ENCODE measurements at places on chromosomes 2 and 18. TPM values are rescaled to one million over a fixed set of nuclear protein-coding genes. Genes with fewer than 3 reads are reported as not detected.

GPR45 gene
- total RNA-seq = not detected

SCN9A gene
- total RNA-seq = not detected

- H3K27me3 ChIP-seq = no peaks in the 10 kb centered on the region
- no peaks in the 10 kb centered on the region for H3K36me3 ChIP-seq
- H3K4me3 ChIP-seq = no peak overlapping the region
- no peaks in the 10 kb centered on the region for H3K4me1 ChIP-seq
- no peak overlapping the region for H3K27ac ChIP-seq
These were observed 45.5 kb upstream of the FZD5 start for GRCh38 chr2:207815254-207815653.

PIEZO2 gene
- total RNA-seq = not detected

DNA sequence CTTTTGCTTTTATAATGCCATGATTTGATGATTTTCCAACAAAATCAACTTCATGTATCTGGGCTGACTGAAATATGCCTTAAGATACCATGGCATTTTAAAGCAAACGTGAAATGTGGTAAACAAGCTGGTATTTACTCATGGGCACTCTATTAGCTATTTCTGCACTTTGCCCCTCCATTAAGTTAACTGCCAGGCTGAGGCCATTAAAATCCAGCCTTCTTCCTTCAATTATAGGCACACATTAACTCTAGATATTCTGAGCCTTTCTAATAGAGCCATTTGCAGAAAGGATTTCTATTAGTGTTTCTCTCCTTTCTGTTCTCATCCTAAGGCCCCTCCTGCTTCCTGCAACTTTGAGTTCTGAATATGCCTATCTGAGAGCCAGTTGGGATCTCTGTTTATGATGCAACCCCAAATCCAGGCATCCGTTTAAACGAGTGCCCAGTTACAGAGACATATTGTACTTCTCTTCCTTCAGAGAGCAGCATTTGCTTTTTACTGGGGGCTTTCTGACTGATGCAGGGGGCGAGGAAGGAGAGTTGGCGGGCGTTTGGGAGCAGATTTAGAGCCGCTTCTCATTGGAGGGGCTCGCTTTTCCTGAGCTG is 1.6 kb upstream of the KCNJ3 start:
- H3K36me3 ChIP-seq = no peaks in the 10 kb centered on the region
- H3K4me3 ChIP-seq = no peak overlapping the region
- DNase-seq = no peak
- no peaks in the 10 kb centered on the region for H3K4me1 ChIP-seq

C2orf66 gene
- not detected for total RNA-seq

- DNase-seq = peak; percentile 46
- H3K27ac ChIP-seq = no peak overlapping the region
- H3K4me1 ChIP-seq = peaks cover 27% of the 10 kb centered on the region
- H3K4me3 ChIP-seq = no peak overlapping the region
These were observed 102.9 kb downstream of the CDC42EP3 start for GRCh38 chr2:37568565-37568964.

LIMS3 gene
- 3.3 TPM for total RNA-seq

GRCh38 chr2:32783469-32783868 is 155.6 kb downstream of the TTC27 start:
- no peak overlapping the region for H3K4me3 ChIP-seq
- DNase-seq = no peak
- H3K27me3 ChIP-seq = no peaks in the 10 kb centered on the region
- peaks cover 64% of the 10 kb centered on the region for H3K36me3 ChIP-seq
- H3K4me1 ChIP-seq = no peaks in the 10 kb centered on the region

GRCh38 chr2:142041105-142041504 is 89.7 kb downstream of the LRP1B start:
- no peak overlapping the region for H3K4me3 ChIP-seq
- H3K27me3 ChIP-seq = no peaks in the 10 kb centered on the region
- no peak for DNase-seq
- H3K27ac ChIP-seq = no peak overlapping the region
- H3K4me1 ChIP-seq = no peaks in the 10 kb centered on the region

- H3K36me3 ChIP-seq = no peaks in the 10 kb centered on the region
- H3K27ac ChIP-seq = no peak overlapping the region
- DNase-seq = peak; percentile 28
- no peak overlapping the region for H3K4me3 ChIP-seq
These were observed 39.8 kb upstream of the TMEM247 start for GRCh38 chr2:46439582-46439981.

FZD7 gene
- total RNA-seq = 0.62 TPM

GRCh38 chr2:28071221-28071620 is 180.7 kb downstream of the BABAM2 start:
- no peaks in the 10 kb centered on the region for H3K27me3 ChIP-seq
- DNase-seq = no peak
- no peak overlapping the region for H3K27ac ChIP-seq
- no peaks in the 10 kb centered on the region for H3K4me1 ChIP-seq
- H3K36me3 ChIP-seq = peaks cover 2% of the 10 kb centered on the region

DNA sequence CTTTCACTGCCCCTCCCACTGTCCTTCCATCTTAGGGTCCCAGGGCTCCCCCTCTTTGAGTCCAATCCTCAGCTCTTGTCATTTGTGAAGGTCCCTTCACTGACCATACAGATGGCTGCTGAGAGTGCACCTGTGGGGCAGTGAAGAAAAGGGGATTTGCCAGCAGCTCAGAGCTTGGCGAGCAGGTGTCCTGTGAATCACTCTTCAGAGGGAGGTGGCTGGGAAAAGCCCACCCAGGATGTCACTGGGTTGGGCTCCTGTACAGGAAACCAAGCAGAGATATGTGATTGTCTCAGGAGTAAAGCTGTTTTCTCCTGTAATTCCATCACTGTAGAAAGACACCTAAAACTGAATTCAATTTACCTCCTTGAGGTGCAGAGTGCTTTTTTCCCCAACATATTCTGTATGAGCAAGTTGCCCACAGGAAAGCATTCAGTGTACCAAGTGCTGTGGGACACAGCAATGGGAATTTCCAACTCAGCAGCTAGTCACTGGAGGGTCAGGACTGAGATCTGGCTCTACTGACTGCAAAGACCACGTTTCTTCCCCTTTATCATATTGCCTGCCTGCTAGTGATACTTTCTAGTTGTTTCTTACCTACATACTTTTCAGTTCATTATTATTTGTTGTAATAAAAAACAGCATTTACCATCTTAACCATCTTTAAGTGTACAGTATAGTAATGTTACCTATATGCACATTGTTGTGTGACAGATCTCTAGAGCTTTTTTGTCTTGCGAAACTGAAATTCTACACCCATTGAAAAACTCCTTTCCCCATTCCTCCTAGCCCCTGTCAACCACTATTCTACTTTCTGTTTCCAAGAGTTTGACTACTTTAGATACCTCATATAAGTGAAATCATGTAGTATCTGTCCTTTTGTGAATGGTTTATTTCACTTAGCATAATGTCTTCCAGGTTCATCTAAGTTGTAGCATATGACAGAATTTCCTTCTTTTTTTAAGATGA is 239.1 kb downstream of the TSN start:
- no peak overlapping the region for H3K27ac ChIP-seq
- no peaks in the 10 kb centered on the region for H3K36me3 ChIP-seq
- H3K4me1 ChIP-seq = no peaks in the 10 kb centered on the region
- peaks cover 15% of the 10 kb centered on the region for H3K27me3 ChIP-seq
- H3K4me3 ChIP-seq = no peak overlapping the region

GRCh38 chr2:138147796-138148195 is 183.5 kb downstream of the HNMT start:
- no peak for DNase-seq
- H3K36me3 ChIP-seq = no peaks in the 10 kb centered on the region
- H3K4me1 ChIP-seq = no peaks in the 10 kb centered on the region

GRCh38 chr2:128670066-128670465 is 351.4 kb upstream of the HS6ST1 start:
- no peak overlapping the region for H3K4me3 ChIP-seq
- no peak overlapping the region for H3K27ac ChIP-seq
- H3K4me1 ChIP-seq = no peaks in the 10 kb centered on the region
- no peak for DNase-seq
- peaks cover 12% of the 10 kb centered on the region for H3K27me3 ChIP-seq

RAB6D gene
- total RNA-seq = not detected

GRCh38 chr2:208086029-208086428 is 38.3 kb downstream of the CRYGD start:
- H3K4me1 ChIP-seq = no peaks in the 10 kb centered on the region
- H3K36me3 ChIP-seq = no peaks in the 10 kb centered on the region
- no peak overlapping the region for H3K27ac ChIP-seq
- H3K27me3 ChIP-seq = peaks cover 2% of the 10 kb centered on the region

- H3K27me3 ChIP-seq = peaks cover 5% of the 10 kb centered on the region
- no peak for DNase-seq
- H3K4me1 ChIP-seq = no peaks in the 10 kb centered on the region
These were observed 146.6 kb upstream of the OTOS start for GRCh38 chr2:240287011-240287410.

IL1R2 gene
- 36.2 TPM for total RNA-seq

DNA sequence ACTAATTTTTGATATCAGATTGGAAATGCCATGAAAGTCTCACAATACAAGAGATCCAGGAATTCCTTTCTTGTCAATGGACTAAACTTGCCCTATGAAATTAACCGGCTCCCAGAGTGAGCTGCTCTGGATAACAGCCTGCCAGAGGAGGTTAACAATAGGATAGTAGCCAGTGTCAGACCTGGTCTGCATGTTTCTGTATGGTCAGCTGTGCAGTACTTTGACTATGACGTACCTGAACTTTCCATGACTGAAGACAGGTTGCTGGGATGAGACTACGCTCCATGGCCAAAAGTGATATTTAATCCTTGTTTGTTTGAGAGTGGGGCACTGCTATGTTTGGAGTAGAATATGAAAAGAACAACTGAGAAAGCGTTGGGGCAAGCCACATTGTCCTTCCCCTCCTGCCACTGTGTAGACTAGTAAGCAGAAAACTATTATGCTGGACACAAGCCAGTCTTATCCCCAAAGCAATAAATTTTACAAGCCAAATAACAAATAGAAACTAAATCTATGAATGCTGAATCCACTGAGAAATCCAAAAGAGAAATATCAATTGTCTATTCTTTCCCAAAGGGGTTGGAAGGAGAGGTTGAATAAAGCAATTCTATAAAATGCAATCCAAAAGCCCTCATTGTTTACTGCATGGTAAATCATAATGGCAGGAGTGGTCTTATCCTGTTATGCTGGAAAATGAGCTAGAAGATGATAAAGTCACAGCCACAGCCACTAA is 115.5 kb upstream of the CYP26B1 start:
- no peaks in the 10 kb centered on the region for H3K27me3 ChIP-seq
- no peak overlapping the region for H3K4me3 ChIP-seq
- no peak for DNase-seq

CHN1 gene
- 3.8 TPM for total RNA-seq

DNA sequence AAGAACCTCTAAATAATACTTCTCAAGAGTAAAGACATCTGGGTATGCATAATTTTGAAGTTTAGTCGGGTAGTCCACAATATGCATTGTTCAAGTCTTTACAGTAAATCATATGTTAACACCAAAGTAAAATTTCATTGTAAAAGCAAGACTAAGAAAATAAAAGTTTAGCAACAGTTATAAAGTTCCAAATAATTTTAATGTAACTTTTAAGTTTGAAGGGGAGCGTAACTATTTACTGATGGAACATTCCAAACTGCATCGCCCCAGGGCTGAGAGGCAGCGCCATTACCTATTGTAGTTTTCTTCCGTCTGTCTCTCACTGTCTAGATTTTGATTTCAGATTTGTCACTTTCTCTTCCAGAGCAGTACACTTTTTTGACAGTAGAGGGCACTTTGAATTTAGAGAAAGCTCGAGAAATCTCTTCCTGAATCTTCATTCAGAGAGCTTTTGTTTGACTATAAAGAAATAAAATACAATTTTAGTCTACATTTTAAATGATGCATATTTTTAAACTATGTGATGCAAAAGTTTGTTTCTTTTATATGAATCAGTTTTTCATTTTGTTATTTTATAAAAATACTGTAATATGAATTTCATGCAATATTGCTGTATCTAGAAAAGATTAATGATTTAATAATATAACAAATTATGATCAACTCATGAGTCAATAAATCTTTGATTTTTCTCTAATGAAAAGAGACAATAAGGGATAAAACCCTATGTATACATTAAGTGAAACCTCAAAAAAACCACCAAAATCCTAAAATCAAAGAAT is 389.8 kb downstream of the FIGN start:
- no peak overlapping the region for H3K27ac ChIP-seq
- DNase-seq = no peak
- H3K36me3 ChIP-seq = no peaks in the 10 kb centered on the region
- H3K27me3 ChIP-seq = peaks cover 6% of the 10 kb centered on the region
- H3K4me3 ChIP-seq = no peak overlapping the region

DNA sequence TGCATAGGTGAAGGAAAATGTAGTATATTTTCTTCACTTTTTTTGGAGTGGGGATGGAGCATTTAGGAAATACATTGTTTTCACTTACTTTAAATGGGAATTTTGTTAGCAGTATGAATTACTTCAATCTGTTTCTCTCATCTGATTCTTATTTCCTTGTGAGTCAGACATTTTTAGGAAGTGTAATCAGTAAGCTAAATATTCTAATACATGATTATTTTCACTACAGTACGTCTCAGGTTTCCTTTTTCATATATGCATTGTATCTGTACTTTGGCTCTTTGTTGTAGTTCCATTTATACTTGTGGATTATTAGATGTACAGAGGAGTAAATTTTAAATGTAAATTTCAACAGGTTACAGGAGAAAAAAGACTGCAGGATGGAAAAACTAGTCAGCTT is 27.9 kb downstream of the GPD2 start:
- H3K36me3 ChIP-seq = peaks cover 3% of the 10 kb centered on the region
- H3K4me3 ChIP-seq = no peak overlapping the region
- peaks cover 9% of the 10 kb centered on the region for H3K4me1 ChIP-seq
- no peak overlapping the region for H3K27ac ChIP-seq
- DNase-seq = no peak

MFSD2B gene
- 0.39 TPM for total RNA-seq

- peaks cover 9% of the 10 kb centered on the region for H3K4me1 ChIP-seq
- H3K36me3 ChIP-seq = no peaks in the 10 kb centered on the region
These were observed 31.1 kb downstream of the SNTG2 start for GRCh38 chr2:981759-982158.

POTEJ gene
- total RNA-seq = not detected

- H3K4me1 ChIP-seq = no peaks in the 10 kb centered on the region
- no peaks in the 10 kb centered on the region for H3K27me3 ChIP-seq
- DNase-seq = no peak
These were observed 189.1 kb upstream of the SALL3 start for GRCh38 chr18:78790511-78790910.

DNA sequence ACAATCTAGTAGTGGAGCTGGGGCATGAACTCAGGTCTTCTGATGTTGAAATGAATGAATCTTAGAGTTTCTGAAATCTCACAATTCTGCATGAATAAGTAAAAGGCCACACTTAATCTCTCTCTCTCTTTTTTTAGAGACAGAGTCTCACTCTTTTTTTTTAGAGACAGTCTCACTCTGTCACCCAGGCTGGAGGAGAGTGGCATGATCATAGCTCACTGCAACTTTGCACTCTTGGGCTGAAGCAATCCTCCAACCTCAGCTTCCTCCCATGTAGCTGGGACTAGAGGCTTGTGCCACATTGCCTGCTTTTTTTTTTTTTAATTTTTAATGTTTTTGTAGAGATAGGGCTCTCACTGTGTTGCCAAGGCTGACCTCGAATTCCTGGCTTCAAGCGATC is 68.9 kb upstream of the THOC1 start:
- H3K27ac ChIP-seq = no peak overlapping the region
- H3K4me3 ChIP-seq = no peak overlapping the region
- H3K4me1 ChIP-seq = no peaks in the 10 kb centered on the region
- no peaks in the 10 kb centered on the region for H3K36me3 ChIP-seq
- DNase-seq = no peak
